Dermis blood vessel endothelial cell (primary cell): ENCODE measurements at places on chromosomes 4 and X. TPM values are rescaled to one million over a fixed set of nuclear protein-coding genes. Genes with fewer than 3 reads are reported as not detected.

The CENPVL2 gene
- total RNA-seq = not detected in 2 replicates

- DNase-seq = no peak
These were observed 1.3 kb downstream of the DHRSX start for GRCh38 chrX:2499507-2499906.

DNA sequence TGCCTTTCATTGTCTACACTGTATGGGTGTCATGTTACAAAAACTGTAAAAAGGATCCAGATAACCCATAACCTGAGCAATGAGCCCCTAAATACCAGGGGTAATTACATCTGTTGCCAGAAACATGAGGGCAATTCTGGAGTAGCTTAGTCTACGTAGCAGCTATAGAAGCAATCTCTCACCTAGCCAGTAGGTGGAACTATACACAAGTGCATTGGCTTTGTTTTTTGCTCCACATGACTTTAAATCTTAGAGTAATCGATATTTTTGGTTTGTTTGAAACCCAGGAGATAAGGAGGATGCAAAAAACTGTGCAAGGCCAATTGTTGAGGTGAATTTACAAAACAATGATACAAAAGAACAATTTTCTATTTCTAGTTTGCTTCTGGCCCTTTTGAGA is 57.5 kb downstream of the GPR82 start:
- peak; percentile 55 for DNase-seq

- no peak for DNase-seq
These were observed 414.4 kb downstream of the ARHGAP24 start for GRCh38 chr4:85889314-85889713.

GRCh38 chrX:11398785-11399184 is 105.6 kb downstream of the AMELX start:
- DNase-seq = no peak
